Mucosa of gallbladder (tissue), 1 donor: ENCODE measurements at places on chromosomes 4 and X. TPM values are rescaled to one million over a fixed set of nuclear protein-coding genes. Genes with fewer than 3 reads are reported as not detected.

The ALPK1 gene
- 21.3 TPM for total RNA-seq

The SMIM31 gene
- 21.8 TPM for total RNA-seq

The AVPR2 gene
- total RNA-seq, result 1.1 TPM

The RBMXL3 gene
- not detected for total RNA-seq

The CFAP99 gene
- total RNA-seq, result 1.3 TPM

The TRIM2 gene
- total RNA-seq, result 146 TPM

The CT45A1 gene
- total RNA-seq, result not detected

The CASK gene
- 56.1 TPM for total RNA-seq

The NWD2 gene
- 0.09 TPM for total RNA-seq

The PTPN13 gene
- 24.9 TPM for total RNA-seq

The MAOB gene
- total RNA-seq, result 40.9 TPM

The MSX1 gene
- 1.2 TPM for total RNA-seq

The GYPA gene
- total RNA-seq, result 0.69 TPM

The EXOC1L gene
- not detected for total RNA-seq

The L1CAM gene
- total RNA-seq, result 10.0 TPM

DNA sequence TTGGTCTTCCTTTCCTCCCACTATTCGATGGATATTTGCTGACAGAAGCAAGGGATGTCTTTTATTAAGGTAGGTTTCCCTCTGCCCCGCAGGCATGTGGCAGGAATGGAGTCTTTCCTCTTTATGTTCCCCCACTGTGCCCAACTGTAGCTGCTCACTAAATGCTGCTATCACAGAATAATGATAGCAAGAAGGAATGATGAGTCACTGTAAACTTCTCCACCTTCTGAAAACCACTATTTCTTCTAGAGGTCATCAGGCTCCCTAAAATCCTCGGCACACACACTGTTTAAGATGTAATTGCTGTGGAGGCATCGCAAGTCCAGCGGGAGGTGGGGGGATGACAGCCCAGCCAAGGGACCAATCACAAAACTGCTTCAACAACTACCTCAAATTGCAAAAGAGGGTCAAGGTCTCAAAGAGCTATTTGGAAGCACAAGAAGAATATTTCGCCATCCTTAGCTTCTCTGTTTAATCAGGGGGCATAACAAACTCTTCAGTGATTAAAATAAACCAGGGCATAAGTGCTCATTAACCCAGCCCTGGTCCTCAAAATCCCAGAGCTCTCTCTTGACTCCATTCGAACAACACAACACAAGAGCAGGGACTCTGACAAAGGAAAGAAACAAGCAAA, 13.9 kb downstream of the QDPR start:
- no peak for DNase-seq

- no peak for DNase-seq
These were observed 2.9 kb upstream of the UNC5C start for GRCh38 chr4:95551653-95552052.

DNA sequence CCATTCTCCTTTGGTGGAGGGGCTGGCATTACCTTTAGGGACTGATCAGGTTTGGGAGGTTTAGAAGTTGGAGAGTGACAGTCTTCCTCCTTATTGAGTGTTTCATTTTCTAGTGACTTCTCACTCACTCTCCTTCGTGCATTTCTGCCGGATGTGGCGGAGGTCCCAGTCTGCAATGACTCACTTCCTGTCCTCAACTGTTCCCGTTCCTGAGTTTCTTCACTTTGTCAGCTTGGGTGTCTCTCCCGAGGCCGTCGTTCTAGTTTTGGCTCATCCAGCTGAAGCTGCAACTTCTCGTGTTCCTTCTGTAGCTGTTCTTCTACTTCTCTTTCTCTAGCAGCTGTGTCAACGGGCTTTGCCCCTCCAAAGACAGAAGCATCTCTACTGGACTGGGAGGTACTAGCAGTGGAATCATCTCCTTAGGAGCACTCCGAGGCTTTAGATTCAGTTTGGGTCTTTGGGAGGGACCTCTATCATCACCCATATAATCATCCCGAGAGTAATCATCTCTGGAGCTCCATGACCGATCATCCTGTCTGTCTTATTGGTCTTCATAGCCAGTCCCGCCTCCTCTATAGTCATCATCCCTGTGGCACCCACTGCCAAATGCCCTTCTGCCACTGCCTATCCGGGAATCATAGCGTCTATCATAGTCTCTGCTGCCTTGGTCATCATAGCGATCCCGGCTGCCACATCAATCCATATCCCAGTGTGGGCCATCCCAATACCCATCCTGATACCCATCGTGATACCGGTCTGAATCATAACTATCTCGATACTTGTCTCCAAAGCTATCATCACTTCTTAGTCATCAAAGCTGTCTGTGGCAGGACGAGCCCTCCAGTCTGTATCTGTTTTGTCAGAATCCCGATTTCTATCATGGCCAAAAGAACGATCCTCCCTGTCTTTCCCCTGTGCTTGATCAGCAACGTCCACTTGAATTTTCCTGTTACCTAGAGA, 35.3 kb upstream of the VSIG4 start:
- peak; percentile 29 for DNase-seq

- DNase-seq, result peak; percentile 25
These were observed at the start of gene LGI2 for GRCh38 chr4:25030277-25031076. LGI2 (minus strand) TSS chr4:25030946; CDS start chr4:25030693, 253 bp downstream.

GRCh38 chr4:125704726-125705125, 390.0 kb downstream of the FAT4 start:
- DNase-seq, result no peak

GRCh38 chr4:83217721-83218522, 66.7 kb downstream of the COQ2 start:
- peak; percentile 37 for DNase-seq

DNA sequence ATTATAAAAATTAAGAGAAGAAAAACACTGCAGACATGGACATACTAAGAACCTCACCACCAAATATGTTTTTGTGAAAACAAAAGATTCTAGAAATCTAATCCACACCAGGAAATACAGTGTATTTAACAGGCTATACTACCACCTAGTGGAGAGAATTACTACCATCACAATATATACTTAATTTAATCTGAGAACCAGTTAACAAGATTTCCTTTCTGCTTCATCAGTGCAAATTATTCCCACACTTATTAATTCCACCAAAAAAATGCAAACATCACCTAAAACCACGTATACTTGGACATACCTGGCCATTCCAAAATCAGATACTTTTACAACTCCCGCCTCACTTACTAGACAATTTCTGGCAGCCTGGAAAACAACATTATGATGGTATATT, 7.0 kb upstream of the TXK start:
- no peak for DNase-seq

- DNase-seq, result peak; percentile 66
These were observed 595.0 kb upstream of the BOD1L1 start for GRCh38 chr4:14222377-14223029.

- DNase-seq, result no peak
These were observed 16.1 kb downstream of the MED14 start for GRCh38 chrX:40719218-40719617.

GRCh38 chrX:33970028-33970967, 161.8 kb downstream of the FAM47A start:
- no peak for DNase-seq

GRCh38 chr4:136687118-136687517, 845.2 kb downstream of the PCDH18 start:
- DNase-seq, result no peak

DNA sequence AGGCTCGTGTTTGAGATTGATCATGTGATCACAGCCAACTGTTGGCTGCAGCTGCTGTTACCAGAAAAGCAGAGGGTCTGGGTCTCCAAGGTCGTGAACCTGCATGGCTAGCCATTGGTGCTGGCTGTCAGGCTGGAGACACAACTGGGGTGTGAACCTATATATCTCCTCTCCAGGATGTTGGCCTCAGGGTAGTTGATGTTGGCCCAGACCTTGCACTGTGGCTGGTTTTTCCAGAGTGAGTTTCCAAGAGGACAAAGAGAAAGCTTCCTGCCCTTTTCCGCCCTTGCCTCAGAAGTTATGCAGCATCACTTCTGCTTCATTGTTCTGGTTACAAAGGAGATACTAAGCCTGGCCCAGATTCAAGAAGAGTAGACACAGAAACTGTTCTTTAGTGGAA, 607.8 kb upstream of the HS3ST1 start:
- no peak for DNase-seq

DNA sequence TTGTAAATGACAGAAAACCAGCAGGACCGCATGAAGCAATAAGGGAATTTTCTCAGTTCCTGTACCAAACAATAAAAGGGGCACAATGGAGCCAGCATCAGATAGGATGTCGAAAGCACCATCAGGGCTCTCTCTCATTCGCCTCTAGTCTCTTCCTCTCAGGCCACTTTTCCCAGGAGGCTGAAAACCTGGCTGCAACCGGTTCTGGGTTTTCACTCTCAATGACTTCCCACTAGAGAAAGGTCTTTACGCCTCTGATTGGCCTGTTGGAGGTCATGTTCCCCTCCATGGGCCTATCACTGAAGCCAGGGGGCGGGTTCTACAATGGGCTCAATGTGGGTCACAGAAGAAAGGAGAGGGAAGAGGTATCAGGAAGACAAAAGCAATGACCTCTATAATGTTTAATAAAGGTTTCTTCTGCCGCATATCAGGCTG, 29.3 kb downstream of the ZNF827 start:
- DNase-seq, result peak; percentile 90

DNA sequence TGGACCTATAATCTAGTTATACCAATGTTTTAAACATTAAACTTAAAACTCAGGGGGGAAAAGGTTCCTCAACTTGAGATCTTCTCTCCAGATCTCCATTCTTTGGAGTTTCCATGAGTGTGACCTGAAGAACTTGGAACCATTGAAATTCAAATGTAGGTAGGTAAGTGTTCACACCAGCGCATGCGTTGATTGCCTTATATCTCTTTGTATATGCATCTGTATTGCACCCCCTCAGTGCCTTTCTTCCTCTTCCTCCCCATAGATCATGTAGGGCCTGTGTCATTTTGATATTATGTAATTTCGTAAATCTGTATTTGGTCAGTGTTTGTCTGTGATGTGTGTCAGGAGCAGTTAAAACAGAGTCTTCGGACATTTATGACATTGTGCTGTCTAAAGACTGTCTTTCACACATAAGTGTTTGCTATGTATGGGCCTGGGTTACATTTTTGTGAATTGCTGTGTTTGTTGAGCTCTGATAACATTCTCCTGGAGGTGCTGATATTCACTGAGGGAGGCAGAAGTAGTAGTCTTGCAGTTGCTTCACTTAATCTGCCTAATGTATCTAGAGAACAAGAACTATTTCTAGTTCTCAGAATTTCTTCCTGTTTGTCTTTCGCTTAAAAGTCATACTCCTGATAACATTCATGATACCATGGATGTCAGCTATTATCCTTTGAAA, 126.3 kb downstream of the RAP1GDS1 start:
- no peak for DNase-seq

DNA sequence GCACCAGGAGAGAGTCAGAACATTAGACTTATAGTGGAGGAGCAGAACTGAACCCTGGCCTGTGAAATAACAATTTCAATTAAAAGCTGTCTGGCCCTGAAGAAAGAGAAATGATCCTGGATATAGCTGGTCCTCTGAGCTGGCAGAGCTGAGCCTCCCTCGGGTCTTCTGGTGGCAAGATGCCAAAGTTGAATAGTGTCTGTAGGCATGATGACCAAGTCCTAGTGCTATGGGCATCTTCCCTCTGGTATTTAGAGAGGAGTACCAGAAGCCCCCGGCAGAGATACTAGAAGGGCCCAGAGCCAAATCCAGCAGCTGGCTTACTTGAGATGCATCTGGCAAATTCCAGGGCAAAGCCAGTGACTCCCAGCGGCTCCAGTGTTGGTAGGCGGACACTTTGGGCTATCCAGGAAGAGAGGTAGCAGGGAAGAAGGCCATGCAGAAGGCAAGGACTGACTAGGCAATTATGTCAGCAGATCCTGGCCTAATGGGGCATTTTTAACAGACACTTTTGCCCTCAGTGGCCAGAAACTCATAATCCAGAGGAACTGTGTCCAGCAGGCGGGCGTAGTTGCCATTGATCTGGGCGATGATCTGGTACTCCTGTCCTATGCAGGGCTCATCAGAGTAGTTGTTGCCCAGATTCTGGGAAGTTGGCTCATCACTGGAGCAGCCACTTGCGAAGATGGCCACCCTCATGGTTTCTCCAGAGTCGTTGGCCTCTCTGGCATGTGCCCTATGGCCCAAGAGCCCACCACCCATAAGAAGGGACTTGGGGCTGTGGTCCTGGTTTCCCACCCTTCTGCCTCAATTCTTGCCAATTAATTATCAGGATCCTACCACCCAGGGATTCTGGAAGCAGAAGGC, 17.9 kb downstream of the VSIG4 start:
- no peak for DNase-seq

DNA sequence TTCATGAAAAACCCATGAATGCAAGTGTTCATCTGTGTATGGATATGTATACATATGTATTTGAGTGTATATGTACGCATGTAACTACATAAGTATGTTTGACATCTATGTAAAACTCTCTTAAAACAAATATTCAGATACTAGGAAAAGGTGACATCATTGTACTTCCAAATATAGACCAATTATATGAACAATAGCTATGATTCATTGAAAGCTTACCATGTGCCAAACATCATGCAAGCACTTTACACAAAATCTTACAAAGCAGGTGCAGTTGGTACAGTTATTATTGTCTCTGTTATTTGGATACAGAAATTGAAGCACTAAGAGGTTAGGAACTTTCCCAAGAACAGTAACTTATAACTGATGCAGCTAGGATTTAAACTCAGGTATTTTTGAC, 21.4 kb downstream of the MAGEB17 start:
- no peak for DNase-seq

GRCh38 chr4:189505380-189505779, 435.3 kb upstream of the FRG1 start:
- DNase-seq, result no peak

DNA sequence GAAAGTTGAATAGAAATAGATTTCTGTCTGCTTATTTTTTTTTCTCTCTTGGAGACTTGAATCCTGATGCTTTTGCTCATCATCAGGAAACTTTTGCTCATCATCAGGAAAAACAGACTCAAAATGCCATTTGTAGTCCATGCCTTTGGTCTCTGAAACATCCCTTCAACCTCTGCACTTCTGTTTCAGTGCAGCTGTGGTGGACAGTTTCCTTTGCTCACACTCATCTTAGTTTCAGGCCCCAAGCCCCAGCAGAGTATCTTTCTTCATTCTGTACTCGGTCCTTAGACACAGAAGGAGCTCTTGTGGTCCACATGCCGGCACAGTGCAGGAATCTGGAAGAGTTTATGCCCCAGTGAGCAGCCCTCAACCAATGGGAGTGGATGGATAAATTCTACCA, 337.9 kb downstream of the PPP3CA start:
- no peak for DNase-seq

DNA sequence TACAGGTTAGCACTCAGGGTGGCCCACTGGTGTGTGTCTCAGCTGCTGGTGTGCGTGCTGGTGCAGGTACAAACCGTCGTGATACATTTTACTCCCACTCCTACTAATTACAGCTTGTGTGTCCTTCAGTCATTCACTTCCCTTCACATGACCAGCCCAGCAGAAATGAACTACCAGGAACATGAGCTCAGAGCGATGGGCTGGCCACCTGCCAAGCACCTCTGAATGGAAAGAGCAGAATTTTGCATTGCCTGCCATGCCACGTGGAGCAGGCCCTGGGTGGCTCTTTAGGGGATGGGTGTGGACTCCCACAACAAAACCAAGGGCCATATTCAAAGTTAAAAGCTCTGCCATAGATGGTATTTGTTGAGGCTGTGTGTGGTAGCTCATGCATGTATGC, 58.9 kb upstream of the PGM2 start:
- DNase-seq, result peak; percentile 75

GRCh38 chrX:11509786-11510185, 155.9 kb downstream of the ARHGAP6 start:
- DNase-seq, result no peak
